ENCODE measurements at places on chromosomes 2 and 18. TPM values are rescaled to one million over a fixed set of nuclear protein-coding genes. Genes with fewer than 3 reads are reported as not detected.

The HNRNPA3 gene
- total RNA-seq: 28.8 TPM

The TBR1 gene
- not detected for total RNA-seq

The ITGB6 gene
- total RNA-seq: 58.6 TPM

The EPAS1 gene
- 155 TPM for total RNA-seq

The C2orf78 gene
- not detected for total RNA-seq

The TWIST2 gene
- 14.7 TPM for total RNA-seq

The SPHKAP gene
- not detected for total RNA-seq

The GAD1 gene
- total RNA-seq: not detected

The IL1F10 gene
- not detected for total RNA-seq

The GKN2 gene
- total RNA-seq: not detected

The PLB1 gene
- total RNA-seq: 2.2 TPM

The SLC16A14 gene
- total RNA-seq: 2.4 TPM

The GAREM1 gene
- total RNA-seq: 6.8 TPM

The ASB3 gene
- total RNA-seq: 12.5 TPM

The AMMECR1L gene
- 9.2 TPM for total RNA-seq

The CD302 gene
- 1.1 TPM for total RNA-seq

The SCN1A gene
- total RNA-seq: not detected

The DOCK10 gene
- 0.28 TPM for total RNA-seq

The MEP1B gene
- not detected for total RNA-seq

The POMC gene
- total RNA-seq: 0.88 TPM

The KHK gene
- 2.2 TPM for total RNA-seq

The GRHL1 gene
- 33.9 TPM for total RNA-seq

The PPP4R3B gene
- total RNA-seq: 33.3 TPM

The PID1 gene
- total RNA-seq: 2.4 TPM

The CAPN14 gene
- total RNA-seq: 4.0 TPM

The ALPI gene
- not detected for total RNA-seq

The POTEC gene
- not detected for total RNA-seq

The CDH7 gene
- not detected for total RNA-seq

The LRRTM4 gene
- not detected for total RNA-seq

The MYOM1 gene
- total RNA-seq: 0.09 TPM

The CDH20 gene
- total RNA-seq: not detected

The FKBP1B gene
- 29.4 TPM for total RNA-seq

The ARHGAP25 gene
- total RNA-seq: 3.9 TPM

The ICOS gene
- total RNA-seq: not detected

The ADGRF3 gene
- total RNA-seq: not detected

The FNDC4 gene
- total RNA-seq: 12.5 TPM

The ABCG5 gene
- not detected for total RNA-seq

The SH3BP4 gene
- total RNA-seq: 20.7 TPM

The ABCB11 gene
- 0.28 TPM for total RNA-seq
